ENCODE measurements at places on chromosomes 12 and 14.

DNA sequence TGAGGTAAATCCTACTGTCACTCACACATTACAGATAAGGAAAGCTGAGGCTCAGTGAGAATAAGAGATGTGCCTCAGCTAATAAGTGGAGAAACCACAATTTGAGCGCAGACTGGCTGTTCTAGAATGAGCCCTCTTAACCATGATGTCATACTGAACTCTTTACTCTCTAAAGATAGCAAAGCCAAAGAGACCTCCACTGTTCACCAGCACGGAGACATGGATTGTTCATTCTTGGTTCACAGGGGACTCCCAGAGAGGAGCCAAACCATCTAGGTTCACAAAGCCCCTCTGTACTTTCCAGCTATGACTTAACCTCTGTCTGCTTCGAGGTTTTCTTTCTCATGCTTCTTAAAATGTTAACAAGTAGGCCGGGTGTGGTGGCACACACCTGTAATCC is 32.7 kb upstream of the YARS2 start:
- no peak for DNase-seq

- DNase-seq: no peak
Observed at GRCh38 chr14:70186900-70187451, 1.8 kb downstream of the SLC8A3 start.

- no peak for DNase-seq
Observed at GRCh38 chr14:69532561-69533340, 41.9 kb downstream of the CCDC177 start.

DNA sequence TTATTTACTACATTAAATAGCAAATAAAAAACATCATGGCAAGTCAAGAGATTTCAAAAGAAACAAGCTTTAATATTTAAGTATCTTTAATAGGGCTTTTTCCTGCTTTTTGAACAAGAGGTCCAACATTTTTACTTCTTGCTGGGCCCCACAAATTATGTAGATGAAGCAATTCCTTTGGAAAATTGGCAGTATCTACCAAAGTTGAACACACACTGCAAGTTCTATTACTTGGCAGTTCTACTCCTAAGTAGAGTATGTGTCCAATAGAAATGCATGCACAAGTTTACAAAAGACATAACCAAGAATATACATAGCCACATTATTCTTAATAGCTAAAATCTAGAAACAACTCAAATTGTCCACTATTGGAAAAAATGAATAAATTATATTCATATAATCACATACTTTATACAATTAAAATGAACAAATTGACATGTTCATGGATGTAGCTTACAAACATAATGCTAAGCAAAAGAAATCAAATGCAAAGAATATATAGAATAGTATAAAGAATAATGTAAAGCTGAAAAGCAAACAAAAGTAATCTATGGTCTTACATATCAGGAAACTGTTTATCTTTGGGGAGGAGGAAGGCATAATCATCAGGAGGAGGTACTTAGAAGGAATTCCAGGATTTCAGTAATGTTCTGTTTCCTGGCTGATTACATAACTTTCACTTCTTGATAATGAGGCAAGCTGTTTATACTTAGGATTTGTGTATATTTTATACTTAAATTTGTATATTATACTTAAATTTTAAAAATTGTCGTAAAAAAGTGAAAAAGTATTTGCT is 6.5 kb upstream of the TMBIM4 start:
- DNase-seq: no peak

GRCh38 chr14:71668186-71668912 is 263.9 kb upstream of the RGS6 start:
- no peak for DNase-seq

DNA sequence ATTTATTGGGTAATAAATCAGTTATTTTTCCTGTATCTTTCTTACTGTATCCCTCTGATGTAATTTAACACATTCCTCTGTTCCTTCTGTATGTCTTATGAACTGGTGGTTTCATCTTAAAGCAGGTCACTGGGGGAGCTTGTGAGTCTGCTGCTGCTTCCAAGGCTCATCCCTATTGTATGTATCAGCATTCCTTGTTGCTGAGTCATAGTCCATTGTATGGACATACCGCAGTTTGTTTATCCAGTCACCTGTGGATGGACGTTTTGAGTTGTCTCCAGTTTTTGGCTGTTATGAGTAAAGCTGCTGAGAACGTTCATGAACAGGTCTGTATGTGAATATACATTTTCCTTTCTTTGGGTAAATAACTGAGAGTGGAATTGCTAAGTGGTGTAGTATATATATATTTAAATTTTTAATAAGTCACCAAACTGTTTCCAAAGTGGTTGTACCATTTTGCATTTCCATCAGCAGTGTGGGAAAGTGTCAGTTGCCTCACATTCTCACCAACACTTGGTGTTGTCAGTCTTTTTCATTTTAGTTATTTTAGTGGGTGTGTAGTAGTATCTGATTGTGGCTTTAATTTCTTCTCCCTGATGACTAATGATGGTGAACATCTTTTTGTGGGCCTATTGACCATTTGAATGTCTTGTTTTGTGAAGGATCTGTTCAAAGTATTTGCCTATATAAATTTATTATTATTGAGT is 82.7 kb downstream of the BEGAIN start:
- no peak for DNase-seq

GRCh38 chr12:107325075-107325608 is 231.8 kb upstream of the CRY1 start:
- no peak for DNase-seq
